ENCODE measurements at places on chromosomes 5 and 9.

- DNase-seq = no peak
- H3K27ac ChIP-seq = no peak overlapping the region
- H3K4me3 ChIP-seq = no peak overlapping the region
- no peaks in the 10 kb centered on the region for H3K4me1 ChIP-seq
- H3K27me3 ChIP-seq = no peaks in the 10 kb centered on the region
These were observed 435.7 kb upstream of the RIOK2 start for GRCh38 chr5:97618721-97619120.

- H3K4me1 ChIP-seq = peaks cover 17% of the 10 kb centered on the region
- no peak overlapping the region for H3K4me3 ChIP-seq
- no peaks in the 10 kb centered on the region for H3K36me3 ChIP-seq
- no peak for DNase-seq
These were observed 66.2 kb downstream of the SIL1 start for GRCh38 chr5:139131921-139132432.

- no peaks in the 10 kb centered on the region for H3K4me1 ChIP-seq
- DNase-seq = no peak
- no peak overlapping the region for H3K4me3 ChIP-seq
- no peak overlapping the region for H3K27ac ChIP-seq
- no peaks in the 10 kb centered on the region for H3K36me3 ChIP-seq
These were observed 145.3 kb upstream of the PAPPA start for GRCh38 chr9:116008278-116008677.

GRCh38 chr5:81022688-81023084, 62.5 kb downstream of the RASGRF2 start:
- H3K36me3 ChIP-seq = no peaks in the 10 kb centered on the region
- no peak overlapping the region for H3K27ac ChIP-seq
- peaks cover 21% of the 10 kb centered on the region for H3K27me3 ChIP-seq

- H3K27me3 ChIP-seq = no peaks in the 10 kb centered on the region
- peaks cover 14% of the 10 kb centered on the region for H3K36me3 ChIP-seq
- H3K4me3 ChIP-seq = no peak overlapping the region
These were observed 47.0 kb downstream of the KCNV2 start for GRCh38 chr9:2764353-2764752.

DNA sequence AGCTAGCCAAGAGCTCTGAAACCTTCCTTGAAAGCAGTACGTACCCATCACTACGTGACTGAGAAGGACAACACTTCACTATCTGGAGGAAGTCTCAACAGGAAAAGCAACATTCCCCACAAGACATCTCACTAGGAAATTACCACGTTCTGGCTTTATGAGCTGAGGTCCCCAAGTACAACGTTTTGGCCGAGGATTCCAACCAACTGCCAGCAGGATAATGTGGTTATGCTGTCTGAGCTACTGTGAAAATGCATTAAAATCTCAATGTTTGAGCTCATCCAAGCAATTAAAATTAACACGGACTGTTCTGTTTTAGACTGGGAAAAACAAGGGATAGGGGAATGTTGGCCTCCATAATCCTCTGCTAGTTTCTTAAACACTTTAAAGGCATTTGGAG, 16.4 kb downstream of the MED27 start:
- H3K27me3 ChIP-seq = no peaks in the 10 kb centered on the region
- DNase-seq = no peak
- H3K4me1 ChIP-seq = peaks cover 11% of the 10 kb centered on the region

- no peaks in the 10 kb centered on the region for H3K36me3 ChIP-seq
- H3K4me1 ChIP-seq = peaks cover 50% of the 10 kb centered on the region
- peak; percentile 72 for DNase-seq
- peak overlapping the region; percentile 97 for H3K27ac ChIP-seq
- H3K4me3 ChIP-seq = peak overlapping the region; percentile 54
These were observed 52.8 kb downstream of the WHRN start for GRCh38 chr9:114452219-114453165.

DNA sequence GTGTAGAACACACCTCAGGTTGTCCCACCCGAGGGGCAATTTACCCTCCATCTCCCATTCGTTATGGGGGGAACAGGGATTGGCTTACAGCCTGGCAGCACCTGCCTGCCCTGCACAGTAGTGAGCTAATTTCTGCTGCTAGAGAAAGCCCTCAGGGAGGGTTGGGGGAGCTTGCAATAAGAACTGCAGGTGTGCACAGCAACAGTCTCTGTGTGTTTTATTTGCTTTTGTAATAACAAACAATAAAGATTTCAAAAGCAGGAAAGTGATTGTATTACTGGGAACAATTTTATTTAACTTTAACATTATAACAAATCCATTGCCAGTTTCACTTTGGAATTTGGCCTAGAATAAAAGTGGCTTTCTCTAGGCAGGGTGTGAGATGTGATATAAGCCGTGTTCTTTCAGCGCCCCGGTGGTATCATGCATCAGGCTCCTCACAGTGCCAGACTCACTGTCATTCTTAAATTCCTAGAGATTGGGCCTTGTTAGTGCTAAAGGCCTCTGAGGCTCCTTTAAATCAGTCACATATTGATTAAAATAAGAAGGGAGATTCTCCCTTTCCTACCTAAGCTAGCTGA, 81.1 kb downstream of the RMI1 start:
- H3K4me1 ChIP-seq = no peaks in the 10 kb centered on the region
- DNase-seq = no peak
- H3K27me3 ChIP-seq = peaks cover 23% of the 10 kb centered on the region
- no peak overlapping the region for H3K27ac ChIP-seq
- no peaks in the 10 kb centered on the region for H3K36me3 ChIP-seq
- H3K4me3 ChIP-seq = no peak overlapping the region
